Activated T-cell treated with anti-CD3 and anti-CD28 coated beads, Interleukin-2, amount 50 U/mL, for 72 hours (primary cell): ENCODE measurements at places on chromosomes 2 and 18. TPM values are rescaled to one million over a fixed set of nuclear protein-coding genes. Genes with fewer than 3 reads are reported as not detected.

Gene PROKR1
- not detected for total RNA-seq

Gene COL4A4
- total RNA-seq, result 0.02 TPM

Gene TYMS
- total RNA-seq, result 163 TPM

Gene SERPINB4
- not detected for total RNA-seq

Gene MRO
- not detected for total RNA-seq

Gene CNTNAP5
- not detected for total RNA-seq

Gene SPIRE1
- total RNA-seq, result 7.4 TPM

Gene NXPH2
- not detected for total RNA-seq

Gene SP110
- total RNA-seq, result 128 TPM

Gene MYO7B
- total RNA-seq, result 0.50 TPM

Gene SLC9A2
- not detected for total RNA-seq

Gene INPP5D
- total RNA-seq, result 69.3 TPM

Gene POTEC
- not detected for total RNA-seq

Gene UGT1A4
- total RNA-seq, result not detected

Gene PLCL1
- 2.8 TPM for total RNA-seq

Gene KCNF1
- total RNA-seq, result not detected

Gene PTPRN
- total RNA-seq, result 2.5 TPM
